ENCODE measurements at places on chromosomes 11 and 22. TPM values are rescaled to one million over a fixed set of nuclear protein-coding genes. Genes with fewer than 3 reads are reported as not detected.

- no peak for DNase-seq
These were observed 184.9 kb downstream of the BRD1 start for GRCh38 chr22:49642741-49643140.

- peak; percentile 93 for DNase-seq
These were observed 3.9 kb downstream of the HTATIP2 start for GRCh38 chr11:20367313-20367948.

DNA sequence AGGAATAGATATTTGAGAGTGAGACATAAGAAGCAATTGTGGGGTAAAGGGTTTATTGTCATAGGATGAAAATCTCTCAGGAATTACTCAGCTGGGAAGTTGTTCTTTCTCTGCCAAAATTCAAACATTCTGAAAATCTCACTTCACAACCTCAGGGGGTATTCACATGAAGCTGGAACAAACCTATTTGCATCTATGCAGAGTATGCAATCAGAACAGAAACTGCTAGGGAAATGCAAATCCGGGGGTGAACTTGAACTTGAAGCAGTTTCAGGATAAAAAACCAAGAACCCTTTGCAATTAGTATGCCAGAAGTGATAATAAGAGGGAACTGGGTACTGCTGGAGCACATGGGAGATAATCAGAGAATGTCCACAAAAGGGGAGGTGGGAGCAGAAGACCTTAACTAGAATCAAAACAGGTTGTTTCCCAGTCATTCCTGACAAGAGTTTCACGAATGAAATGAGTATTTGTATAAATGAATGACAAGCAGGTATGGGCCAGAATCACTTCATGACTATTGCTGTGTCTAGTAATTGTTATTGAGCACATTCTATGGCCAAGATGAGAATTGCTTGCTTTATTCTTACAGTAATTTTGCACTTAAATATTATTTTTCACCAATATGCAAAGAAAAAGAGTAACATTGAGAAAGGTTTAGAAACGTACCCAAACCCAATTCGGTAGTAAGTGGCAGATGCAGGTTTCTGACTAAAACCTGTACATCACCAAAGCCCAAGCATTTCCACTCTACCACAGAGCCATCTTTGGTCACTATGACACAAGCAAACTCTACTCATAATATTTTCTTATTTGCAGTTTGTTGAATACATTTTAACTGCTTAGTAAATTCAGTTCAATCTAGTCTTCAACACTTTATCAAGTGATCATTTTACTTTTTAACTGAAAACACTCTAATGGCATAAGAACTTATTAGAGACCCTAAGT lies 61.8 kb upstream of the UBASH3B start:
- no peak for DNase-seq

DNA sequence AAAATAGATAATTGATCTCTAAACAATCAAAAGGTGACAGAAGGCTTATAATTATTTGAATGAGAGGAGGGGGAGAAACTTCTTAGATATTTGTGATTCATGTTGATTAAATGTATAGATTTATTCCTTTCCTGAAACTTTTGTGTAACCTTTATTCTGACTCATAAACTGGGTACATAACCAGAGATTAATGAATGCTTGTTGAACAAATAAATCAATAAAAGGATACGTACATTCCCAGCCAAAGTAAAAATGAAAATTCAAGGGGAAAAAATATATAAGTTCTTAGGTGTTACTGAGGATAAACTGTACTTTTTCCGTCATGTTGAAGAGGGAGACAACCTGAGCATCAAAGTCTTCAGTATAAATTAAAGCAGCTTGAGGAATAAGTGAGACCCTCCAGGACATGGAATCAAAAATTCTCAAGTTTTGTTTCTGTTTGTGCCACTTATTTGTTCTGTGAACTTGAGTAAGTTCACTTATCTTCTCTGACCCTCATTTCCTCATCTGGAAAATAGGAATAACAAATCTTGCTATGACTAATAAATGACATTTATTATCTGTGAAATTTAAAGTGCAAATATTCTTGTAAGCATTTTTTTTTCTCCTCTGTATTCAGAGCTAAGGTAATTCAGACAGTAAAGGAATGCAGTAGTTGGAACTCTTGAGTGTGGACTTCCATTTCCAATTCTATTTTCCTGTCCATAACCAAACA lies 195.4 kb downstream of the METTL15 start:
- DNase-seq, result peak; percentile 50

GRCh38 chr22:19942157-19943081 lies 801 bp upstream of the TXNRD2 start:
- no peak for DNase-seq

YAP1 gene
- 104 TPM for total RNA-seq

All from PC-3 (cell line).